ENCODE measurements at places on chromosomes 3 and 15.

DNA sequence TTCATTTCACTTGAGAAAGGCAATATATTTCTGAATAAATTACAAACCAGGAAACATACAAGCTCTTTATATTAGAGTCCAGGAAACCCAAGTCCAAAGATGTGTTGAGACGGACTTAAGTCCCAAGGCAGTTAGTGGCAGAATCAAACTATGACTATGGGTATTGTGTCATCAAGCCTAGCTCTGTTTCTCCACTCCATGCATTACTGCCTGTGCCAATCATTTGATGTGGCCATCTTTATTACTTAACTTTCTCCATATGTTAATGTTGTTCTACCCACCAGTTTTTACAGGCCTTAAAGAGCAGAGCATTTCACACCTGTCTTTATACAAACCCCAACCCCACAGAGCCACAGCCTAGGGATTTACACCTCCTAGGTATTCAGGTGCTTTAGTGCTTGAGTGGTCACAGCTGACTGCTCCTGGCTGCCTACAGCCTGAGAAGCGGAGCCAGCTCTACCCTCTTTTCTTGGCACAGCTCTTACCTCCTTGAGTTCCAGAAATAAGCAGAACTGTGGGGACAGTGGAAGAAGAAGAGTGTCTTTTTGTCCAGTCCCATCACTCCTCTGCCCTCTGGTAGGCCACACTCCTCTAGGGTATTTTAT is 92.1 kb downstream of the DTWD1 start:
- no peak for ATAC-seq

GRCh38 chr3:9180764-9181117 is 68.7 kb downstream of the SRGAP3 start:
- ATAC-seq: peak; percentile 53

DNA sequence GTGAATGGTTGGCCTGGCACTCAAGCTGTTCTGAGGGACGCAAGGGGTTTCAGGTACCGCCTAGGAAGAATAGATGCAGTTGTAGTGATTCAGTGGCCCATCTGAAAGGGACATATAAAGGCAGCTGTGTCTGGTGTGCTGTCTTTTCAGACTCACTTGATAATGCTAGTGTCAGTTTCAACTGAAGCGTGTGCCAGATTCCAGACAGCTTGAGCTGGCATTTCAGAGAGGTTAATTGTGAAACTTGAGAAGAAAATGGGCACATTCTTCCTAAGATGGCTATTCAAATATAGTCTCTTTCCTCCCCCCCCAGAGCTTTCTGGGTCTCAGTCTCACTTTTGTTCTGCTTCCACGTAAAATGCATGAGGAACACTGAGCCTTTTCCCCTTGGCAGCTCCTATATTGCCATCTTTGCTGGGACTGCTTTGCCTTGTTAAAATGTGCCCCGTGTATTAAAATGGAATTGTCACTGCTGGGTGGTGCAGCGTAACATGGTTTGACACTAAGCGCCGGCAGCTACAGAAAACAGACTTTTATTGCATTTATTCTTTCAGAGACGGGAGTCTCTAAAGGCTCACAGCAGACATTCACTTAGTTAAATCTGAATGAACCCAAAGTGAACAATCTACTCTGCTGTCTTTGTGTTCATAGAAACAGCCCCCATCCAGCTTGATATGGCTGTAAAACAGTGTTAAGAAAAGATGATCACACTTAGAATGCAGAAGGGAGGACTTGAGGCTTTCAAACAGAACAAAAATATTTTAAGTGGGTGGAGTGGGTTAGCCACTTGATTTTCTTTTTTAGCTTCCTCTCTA is 478.7 kb downstream of the RBMS3 start:
- ATAC-seq: no peak

DNA sequence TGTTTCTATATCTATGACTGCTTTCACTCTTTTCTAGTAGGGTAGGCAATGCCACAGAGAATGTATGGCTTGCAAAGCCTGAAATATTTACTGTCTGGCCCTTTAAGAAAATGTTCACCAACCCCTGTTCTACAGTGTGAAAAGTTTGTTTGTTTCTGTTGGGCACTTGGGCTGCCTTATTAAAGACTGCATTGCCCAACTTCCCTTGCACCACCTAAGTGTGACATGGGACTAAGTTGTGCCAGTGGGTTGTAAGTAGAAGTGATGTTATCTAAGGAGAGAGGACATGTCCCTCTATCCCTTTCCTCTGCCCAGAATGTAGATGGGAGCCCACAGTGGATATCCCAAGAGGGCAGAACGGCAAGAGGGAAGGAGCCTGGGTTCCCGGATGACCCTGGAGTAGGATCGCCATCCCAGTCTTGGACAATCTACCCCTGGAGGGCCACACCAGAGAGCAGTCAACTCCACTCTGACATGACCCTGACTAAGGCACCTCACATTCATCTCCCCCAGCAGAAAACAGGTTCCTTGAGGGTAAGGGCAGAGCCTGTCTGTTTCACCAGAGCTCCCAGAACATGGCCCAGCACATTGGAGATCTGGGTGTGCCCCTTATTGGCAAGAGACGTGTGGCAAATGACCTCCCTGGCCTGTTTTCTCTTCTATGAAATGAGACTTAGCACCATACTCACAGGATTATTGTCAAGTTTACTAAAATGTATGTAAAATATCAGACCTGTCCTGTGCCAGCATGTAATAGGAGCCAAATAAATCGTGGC is 138.8 kb downstream of the SMAD6 start:
- no peak for ATAC-seq

DNA sequence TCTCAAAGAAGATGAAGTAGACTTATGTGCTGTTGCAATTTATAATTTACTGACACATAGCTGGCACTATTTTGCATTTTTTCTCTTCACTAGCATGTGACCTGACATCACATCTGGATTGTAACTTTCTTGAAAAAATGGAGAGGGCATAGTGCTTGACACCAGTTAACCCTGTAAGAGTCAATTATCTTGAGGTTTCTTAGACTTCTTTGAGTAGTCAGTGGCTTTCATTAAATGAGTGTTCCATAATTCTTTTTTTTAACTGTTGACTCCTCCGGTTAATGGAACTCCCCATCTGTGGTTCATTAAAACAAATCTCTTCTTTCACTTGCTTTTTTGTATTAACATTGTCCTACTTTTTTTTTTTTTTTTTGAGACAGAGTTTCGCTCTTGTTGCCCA is 16.9 kb upstream of the PRKCI start:
- ATAC-seq: peak; percentile 53

Measured in activated T-helper 17 cell treated with anti-CD3 and anti-CD28 coated beads, Interleukin-2, amount 50 U/mL, for 72 hours (primary cell).